ENCODE measurements at places on chromosomes 12 and 14. TPM values are rescaled to one million over a fixed set of nuclear protein-coding genes. Genes with fewer than 3 reads are reported as not detected.

- H3K4me1 ChIP-seq: peaks cover 14% of the 10 kb centered on the region
- DNase-seq: no peak
- H3K27me3 ChIP-seq: no peaks in the 10 kb centered on the region
- no peak overlapping the region for H3K4me3 ChIP-seq
- no peaks in the 10 kb centered on the region for H3K36me3 ChIP-seq
These were observed 383.0 kb downstream of the LRIG3 start for GRCh38 chr12:58537278-58537677.

The CLEC2B gene
- 15.8 TPM for total RNA-seq

DNA sequence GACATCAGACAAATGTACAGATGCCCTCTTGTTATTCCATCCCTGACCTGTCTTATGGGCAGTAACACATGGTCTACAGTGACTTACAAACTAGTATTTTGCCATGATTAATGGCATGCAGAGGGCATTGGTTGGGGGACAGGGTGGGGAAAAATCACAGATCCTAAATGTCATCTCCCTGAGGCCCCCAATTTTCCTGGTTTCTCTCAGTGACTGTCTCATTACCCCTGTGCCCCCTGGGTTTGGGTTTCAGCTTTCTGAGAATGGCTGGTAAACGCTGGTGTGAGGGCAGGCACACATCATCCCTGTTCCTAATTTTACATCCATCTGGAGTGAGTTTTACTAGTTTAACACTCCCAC is 10.1 kb downstream of the KRT76 start:
- no peak overlapping the region for H3K4me3 ChIP-seq
- no peak overlapping the region for H3K27ac ChIP-seq
- no peaks in the 10 kb centered on the region for H3K36me3 ChIP-seq

The DAO gene
- not detected for total RNA-seq
